ENCODE measurements at places on chromosomes 5 and 9. TPM values are rescaled to one million over a fixed set of nuclear protein-coding genes. Genes with fewer than 3 reads are reported as not detected.
A peak's percentile ranks its signal among the peaks of the same experiment; 100 is the strongest.

GRCh38 chr5:170626507-170627150, 122.8 kb downstream of the KCNIP1 start:
- DNase-seq: no peak

GRCh38 chr9:8859416-8859815, 1059.8 kb upstream of the DMAC1 start:
- DNase-seq: no peak

- no peak for DNase-seq
These were observed 10.8 kb upstream of the PLIN2 start for GRCh38 chr9:19138084-19138483.

DNA sequence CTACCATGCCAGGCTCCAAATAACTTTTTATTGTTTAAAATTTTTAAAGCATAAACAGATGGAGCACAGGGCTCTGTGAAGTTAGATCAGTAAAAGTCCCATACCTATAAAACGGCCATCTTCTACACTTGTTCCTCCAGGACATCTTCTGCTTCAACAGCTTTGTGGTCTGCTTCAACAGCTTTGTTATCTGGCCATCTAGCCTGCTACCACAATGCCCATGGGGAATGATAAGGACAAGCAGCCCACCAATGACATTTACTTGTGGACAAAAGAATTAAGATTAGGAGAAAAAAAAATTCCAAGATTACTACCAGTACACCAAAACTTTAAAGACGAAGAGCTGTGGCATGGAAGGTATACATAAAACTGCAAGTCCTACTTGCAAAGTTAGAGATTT, 2.2 kb upstream of the VPS13A start:
- no peak for DNase-seq

FRMD3 gene
- total RNA-seq: 6.1 TPM

DNA sequence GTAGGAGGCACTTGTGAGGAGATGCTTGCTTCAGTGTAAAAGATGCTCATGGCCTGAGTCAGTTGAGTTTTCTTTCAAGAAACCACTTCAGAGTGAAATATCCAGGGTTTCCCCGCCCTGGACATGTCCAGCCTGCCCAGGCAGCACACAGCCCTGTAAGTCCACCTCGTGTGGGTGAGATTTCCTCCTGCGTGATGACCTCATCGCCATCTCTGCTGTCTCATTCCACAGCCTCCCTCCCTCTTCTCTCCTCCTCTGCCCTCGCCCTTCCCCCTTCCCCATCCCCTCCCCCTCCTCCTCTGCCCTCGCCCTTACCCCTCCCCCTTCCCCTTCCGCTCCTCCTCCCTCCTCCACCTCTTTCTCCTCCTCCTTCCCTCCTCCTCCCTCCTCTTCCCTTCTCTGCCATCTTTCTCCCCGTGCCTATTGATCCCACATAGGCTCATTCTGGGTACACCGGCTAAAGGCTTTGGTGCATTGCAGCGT, 34.0 kb upstream of the NCS1 start:
- peak; percentile 72 for DNase-seq

- DNase-seq: no peak
These were observed 28.7 kb downstream of the PNPLA7 start for GRCh38 chr9:137521405-137521985.

PAM gene
- total RNA-seq: 271 TPM

FAM200C gene
- 3.8 TPM for total RNA-seq

DNA sequence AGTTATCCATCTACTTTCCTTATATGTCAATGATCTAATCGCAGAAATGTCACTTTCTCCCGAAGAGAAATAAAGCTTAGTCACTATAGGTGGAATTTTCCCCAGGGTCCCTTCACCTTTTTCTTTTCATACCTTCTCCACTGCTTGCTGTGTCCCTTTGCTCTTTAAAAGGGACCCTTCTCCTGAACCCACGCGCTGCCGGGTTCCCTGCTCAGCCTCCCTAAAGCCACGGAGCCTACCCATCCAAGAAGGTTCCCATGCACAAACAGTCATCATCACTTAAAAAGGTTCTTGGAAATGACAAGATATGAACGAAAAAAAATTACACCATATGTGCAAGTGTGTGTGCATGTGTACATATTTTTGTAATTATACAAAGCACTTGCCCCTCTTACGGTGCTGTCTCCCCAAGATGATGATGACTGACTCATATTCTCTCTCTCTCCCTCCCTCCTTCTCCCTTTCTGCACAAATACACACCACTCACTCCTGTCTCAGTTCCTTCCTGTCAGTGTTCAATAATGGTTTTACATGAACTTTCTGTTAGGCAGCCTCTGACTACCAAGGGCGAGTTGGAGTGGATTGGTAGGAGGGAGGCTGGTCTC, 1.5 kb upstream of the PTPRD start:
- DNase-seq: no peak

- DNase-seq: no peak
These were observed 63.6 kb downstream of the SNX18 start for GRCh38 chr5:54580997-54581811.

DNA sequence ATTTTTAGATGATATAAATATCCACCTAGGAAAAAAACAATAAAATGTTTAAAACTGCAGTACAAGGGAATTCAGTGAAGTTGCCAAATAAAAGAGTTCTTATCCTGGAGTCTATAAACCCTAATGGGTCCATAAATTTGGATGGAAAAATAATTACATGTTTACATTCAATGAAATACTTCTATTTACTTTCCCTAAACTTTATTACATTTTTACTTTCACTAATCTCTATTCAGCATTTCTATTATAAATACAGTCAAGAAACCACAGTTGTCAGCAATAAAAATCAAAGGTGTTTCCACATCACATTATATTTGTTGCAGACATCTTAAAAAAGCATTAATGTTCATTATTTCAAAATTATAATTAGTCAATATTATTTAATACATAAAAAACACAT, 118.6 kb downstream of the FBXL17 start:
- DNase-seq: no peak

DNA sequence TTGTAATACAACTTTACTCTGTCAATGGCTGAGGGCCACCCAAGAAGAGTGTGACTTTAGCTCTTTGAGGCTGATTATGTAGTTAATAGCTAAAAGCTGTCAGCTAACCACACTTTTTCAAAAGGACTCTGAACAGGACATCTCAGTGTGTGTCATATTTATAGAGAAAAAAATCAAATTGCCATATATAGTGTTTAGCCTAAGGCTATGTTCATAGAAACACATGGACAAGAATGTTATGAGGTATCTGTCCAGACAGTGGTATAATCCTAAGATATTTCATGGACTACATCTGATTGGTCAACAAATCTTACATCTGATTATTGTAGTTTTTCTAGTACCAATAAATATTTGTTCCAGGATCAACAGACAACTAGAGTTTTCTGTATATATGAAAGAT, 42.1 kb upstream of the CDH18 start:
- DNase-seq: no peak

DNA sequence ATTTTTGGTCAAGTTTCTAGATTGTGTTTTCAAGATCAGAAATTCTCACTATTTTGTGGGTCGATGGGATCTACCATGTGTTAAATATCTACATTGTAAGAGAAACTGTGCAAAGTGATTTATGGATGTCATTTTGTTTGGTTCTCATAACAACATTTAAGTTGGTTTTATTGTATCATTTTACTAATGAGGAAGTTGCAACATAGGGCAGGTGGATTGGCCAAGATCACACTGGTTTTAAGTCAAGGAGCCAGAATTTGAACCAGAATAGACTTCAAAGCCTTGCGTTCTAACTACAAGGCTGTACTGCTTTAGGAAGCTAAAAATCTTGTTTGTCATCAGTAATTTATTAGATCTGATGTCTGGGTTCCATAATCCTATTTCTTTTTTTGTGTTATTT, 23.4 kb downstream of the SH3TC2 start:
- peak; percentile 55 for DNase-seq

GRCh38 chr9:137461663-137462395, 2.7 kb upstream of the NSMF start:
- peak; percentile 45 for DNase-seq

RALGPS1 gene
- total RNA-seq: 3.3 TPM

DNA sequence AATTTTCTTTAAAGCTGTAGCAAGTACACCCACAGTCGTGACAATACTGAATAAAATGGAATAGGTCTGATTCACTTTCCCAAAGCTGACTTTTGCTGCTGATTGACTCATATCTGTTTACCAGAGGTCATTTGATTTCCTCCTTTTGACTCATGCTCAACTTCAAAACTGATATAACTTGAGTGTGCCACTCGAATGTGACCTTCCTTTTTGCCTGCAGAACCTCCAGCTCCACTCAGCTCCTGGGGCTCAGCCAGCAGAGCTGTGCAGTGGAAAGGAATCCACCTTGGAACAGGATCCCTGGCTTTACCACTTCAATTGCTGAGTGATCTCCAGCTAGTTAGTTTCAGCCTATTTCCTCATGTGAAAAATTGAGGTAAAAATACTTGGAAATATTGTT, 84.1 kb downstream of the FEM1C start:
- peak; percentile 92 for DNase-seq

DNA sequence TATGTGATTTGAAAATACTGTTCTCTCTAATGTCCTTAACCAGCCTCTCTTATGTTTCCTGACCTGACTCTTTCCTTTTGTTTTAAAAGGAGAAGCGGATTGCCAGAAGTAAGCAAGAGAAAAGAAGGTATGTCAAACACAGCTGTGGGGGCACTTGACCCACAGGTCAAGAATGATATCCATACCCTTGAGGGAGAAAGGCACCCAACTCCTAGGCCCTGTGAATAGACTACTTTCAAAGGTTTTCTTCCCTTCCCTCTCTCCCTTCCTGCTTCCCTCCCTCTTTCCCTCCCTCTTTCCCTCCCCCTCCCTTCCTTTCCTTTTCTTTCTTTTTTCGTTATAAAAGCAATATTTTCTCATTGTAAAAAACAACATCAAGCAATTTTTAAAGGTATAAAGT, 306.8 kb downstream of the TRPM3 start:
- DNase-seq: no peak

SOHLH1 gene
- total RNA-seq: 0.05 TPM

DBH gene
- not detected for total RNA-seq

GRCh38 chr5:41973887-41974286, 48.8 kb downstream of the FBXO4 start:
- no peak for DNase-seq

SEMA4D gene
- 2.9 TPM for total RNA-seq

- DNase-seq: no peak
These were observed 4.4 kb upstream of the CD180 start for GRCh38 chr5:67200809-67201562.

- no peak for DNase-seq
These were observed 32.0 kb downstream of the FSD1L start for GRCh38 chr9:105479846-105480245.

DNA sequence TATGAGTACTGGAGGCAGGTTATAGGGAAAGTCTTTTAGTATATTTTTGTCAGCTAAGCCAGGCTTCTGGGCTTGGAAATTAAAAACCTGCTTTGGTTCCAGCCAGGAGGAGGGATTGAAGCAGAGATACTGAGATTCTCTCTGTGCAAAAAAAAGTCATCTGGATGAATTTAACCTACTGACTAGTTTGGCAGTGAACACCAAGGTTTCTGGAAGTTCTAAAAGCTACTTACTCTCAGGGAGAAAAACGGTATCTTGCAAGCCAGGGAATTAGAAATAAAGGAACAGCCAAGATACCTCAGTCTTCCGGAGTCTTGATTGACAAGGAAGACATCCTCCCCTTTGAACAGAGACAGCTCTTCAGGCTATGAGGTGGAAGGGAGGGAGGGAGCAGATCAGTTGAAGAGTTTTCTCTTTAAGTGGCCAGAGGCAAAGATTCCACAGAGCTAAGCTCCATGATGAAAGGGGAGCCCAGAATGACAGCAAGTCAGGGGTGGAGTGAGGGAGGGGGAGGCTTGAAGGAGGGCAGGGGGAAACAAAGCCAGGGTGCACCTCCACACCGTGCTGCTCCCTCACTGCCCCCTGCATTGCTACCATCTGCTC, 8.3 kb upstream of the ZBTB34 start:
- DNase-seq: no peak

DNA sequence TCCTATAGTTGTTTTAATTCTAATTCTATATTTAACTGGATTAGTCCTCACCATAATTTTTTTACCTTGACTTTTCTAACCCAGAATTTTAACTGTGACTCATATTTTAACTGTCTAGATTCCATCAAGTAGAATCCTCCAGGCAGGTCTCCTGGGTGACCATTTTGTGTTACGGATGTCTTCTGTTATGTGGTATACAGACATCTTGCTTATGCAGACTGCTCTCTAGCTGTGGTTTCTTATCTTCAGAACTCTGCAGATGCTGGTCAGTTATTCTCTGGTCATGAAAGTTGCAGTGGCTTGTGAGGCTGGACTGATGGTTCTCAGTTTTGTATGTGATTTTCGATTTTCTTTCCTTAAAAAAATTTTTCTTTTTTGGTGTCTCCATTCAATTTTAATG, 139.4 kb downstream of the ATG10 start:
- no peak for DNase-seq

TAF11L5 gene
- not detected for total RNA-seq

GRCh38 chr5:54616031-54616430, 98.5 kb downstream of the SNX18 start:
- no peak for DNase-seq

DNA sequence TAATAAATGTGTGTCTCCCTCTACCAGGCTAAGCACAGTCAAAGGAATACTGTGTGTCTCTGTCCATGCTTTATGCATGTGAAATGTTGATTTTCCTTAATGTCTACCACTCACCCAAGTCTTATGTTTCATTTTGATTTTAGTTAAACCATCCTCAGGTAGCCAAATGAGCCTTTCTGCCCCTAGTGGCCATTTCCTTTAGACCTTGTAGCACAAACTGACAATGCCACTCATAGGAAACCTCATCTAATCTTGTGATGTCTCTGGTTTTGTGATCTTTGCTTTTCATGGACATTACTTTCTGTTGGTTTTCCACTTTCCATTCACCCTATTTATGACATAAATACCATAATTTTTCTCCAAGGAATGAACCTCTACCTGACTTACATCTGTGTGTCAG, 820.8 kb downstream of the MAT2B start:
- no peak for DNase-seq

MLANA gene
- not detected for total RNA-seq

IL12B gene
- total RNA-seq: not detected

DNA sequence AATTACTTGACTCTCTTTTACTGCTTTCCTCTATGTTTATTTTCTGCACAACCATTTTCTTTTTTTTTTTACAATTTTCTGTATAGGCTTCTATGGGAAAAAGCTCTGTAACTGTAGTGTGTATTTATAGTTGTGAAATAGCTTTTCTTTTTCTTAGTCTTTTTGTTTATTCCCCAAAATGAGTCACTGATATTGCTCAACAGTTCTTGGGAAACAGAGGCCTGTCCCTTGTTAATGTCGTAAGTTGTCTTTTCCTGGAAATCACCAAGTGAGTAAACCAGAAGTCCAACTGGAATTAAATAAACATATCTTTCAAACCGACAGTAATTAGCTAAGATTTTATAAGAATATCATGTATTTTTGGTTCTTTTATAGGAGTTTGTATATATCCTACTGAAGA, 325.1 kb upstream of the PRR16 start:
- peak; percentile 20 for DNase-seq

DNA sequence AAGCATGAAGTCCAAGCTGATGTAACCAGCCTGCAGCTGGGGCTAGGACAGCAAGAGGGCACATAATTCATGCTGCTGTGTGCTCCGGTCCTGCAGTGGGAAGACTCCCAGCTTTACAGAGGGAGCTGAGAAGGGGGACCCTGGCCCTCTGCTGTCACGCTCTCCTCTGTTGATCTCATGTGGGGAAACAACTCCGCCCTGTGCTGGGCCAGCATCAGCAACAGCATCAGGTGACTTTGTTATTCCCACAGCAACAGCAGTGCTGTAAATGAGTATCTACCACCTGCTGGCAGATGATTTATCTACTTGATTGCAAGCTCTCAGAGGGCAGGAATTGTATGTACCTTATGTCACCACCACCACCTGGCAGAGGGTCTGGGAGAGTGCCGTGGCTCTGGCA, 176.2 kb downstream of the COL23A1 start:
- DNase-seq: no peak
